Urothelium cell line (cell line): ENCODE measurements at places on chromosomes 5 and 9.

DNA sequence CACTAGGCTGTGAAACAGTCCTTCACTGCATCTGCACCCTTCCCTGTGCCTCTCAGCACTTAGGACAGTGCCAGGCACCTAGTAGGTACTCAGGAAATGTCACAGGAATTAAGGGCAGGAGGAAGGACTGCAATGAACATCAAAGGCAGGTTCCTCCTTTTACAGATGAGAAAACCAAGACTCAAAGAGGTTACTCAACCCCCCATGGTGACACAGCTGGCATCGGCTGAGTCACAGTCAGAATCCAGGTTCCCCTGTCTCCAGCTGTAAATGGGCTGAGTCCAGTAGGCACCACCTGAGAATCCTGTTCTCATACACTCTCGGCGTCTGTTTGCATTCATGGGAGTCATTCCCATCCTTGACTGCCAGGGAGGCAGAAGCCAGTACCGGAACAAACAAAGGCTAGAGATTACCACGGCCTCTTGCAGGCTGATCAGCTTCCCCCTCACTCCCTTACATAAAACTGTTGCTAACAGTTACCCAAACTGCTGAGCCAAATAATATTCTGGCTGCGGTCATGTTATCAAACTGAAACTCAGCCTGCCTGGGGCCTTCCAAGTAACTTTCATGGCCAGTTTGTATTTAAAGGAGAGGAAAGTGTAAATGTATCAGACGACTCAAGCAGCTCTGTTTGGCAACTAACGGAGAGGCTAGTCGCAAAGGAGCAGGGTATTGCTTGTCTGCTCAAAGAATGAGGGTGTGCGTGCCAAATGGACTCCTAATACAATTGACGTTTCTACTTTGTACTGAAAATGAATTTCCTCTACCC is 201.7 kb downstream of the PAPPA start:
- no peak for DNase-seq

- DNase-seq = peak; percentile 41
These were observed 103.6 kb downstream of the PIK3R1 start for GRCh38 chr5:68318955-68319705.

- no peak for DNase-seq
These were observed 97.6 kb upstream of the DHFR start for GRCh38 chr5:80752427-80752826.

DNA sequence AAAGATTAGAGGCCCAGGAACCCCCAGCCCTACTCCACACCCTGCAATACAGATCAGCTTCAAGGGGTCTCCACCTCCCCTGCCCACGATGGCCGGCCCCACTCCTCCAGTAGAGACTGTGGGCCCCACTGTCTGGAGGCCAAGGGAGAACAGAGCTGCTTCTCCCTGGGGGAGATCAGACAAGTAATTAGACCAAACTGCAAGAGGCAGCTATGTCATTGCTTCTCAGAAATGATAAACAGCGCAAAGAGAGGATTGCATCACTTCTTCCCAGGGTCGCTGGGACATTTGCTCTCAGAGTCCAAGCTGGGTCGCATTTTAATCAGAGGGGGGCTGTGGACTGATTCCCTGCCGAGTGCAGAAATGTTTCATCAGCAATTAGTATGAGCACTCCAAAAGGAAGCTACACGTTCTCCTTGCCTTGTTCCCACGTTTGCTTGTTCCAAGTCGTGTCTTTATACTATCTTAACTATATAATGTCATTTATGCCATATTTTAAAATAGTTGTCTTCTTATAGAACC is 59.9 kb downstream of the ROPN1L start:
- DNase-seq = no peak

DNA sequence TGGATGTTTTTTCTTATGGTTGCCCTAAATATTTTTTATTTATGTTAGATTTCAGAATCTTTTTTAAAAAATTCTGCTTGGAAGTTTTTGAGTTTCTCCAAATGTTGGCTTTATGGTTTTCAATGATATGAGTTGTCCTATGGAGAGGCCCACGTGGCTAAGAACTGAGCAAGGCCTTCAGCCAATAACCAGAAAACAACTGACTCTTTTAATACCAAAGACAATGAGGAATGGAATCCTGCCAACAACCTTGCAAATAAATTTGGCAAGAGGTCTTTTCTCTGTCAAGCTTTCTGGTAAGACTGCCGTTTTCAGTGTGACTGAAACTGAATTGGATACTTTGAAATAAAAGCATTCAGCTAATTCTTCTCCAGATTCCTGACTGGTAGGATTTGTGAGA is 1740.1 kb upstream of the WWC1 start:
- DNase-seq = no peak
